ENCODE measurements at places on chromosomes 11 and 22.

GRCh38 chr11:122703541-122704272 is 48.2 kb downstream of the UBASH3B start:
- DNase-seq = no peak

- DNase-seq = no peak
Measured at GRCh38 chr11:128924510-128925249, 18.0 kb downstream of the TP53AIP1 start.

- DNase-seq = no peak
Measured at GRCh38 chr22:46424496-46424895, 89.0 kb downstream of the TRMU start.

DNA sequence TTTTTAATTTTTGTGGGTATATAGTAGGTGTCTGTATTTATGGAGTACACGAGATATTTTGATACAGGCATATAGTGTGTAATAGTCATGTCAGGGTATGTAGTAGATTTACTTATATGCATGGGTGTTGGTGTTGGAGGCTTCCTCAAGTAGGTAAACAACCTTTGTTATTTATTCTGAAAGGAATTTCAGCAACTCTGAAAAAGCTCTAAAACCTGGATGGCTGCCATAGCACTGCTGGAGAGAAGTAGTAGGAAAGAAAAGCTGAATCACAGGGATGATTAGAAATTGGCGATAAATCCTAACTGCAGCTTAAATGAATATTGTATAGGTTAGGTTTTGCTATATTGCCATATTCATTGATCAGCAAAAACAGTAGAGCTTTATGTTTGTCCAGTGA is 44.4 kb upstream of the ST14 start:
- no peak for DNase-seq

All from AG04449 (cell line).